Effector CD4-positive, alpha-beta T cell (primary cell): ENCODE measurements at places on chromosomes 7 and 10.

- DNase-seq: no peak
Measured at GRCh38 chr10:72204296-72204695, 11.5 kb upstream of the ANAPC16 start.

- no peak for DNase-seq
Measured at GRCh38 chr10:16941870-16942269, 124.6 kb upstream of the RSU1 start.

DNA sequence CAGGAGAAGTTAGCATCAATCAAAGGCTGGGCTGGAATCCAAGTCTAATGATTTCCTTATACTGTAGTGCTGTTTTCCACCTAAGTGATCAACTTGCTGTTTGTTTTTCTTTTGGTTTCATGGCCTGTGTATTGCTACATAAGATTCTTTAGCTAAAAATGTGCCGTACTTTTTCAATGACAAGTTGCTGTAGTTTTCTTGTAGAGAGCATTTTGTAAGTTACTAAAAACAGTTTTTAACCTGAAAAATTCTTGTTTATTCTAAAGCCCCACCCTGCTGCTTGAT lies 1.3 kb downstream of the HELLS start:
- no peak for DNase-seq

- DNase-seq: no peak
Measured at GRCh38 chr7:34740840-34741239, 82.8 kb downstream of the NPSR1 start.

DNA sequence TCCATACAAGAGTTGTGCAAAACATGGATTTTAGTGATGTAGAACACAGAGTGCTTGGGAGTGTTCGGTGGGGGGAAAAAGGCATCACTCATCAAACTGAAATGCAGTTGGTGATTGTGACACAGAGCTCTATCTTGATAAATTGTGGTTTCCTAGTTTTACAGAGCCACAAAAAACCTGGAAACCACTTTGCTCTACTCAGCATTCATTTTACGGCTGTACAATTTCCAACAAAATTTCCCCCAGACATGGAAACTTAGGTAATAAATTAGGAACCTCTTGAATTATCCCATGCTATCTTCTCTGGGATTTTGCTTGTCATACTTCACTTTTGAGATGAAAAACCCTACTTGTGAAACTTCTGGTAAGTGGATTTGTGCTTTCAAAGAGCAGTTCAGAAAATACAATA lies 614.9 kb upstream of the FZD8 start:
- no peak for DNase-seq

GRCh38 chr7:19957664-19958063 lies 184.2 kb upstream of the TMEM196 start:
- no peak for DNase-seq

GRCh38 chr7:2420216-2420933 lies 17.0 kb downstream of the CHST12 start:
- no peak for DNase-seq

- no peak for DNase-seq
Measured at GRCh38 chr7:50821457-50822008, 38.8 kb upstream of the GRB10 start.

- DNase-seq: no peak
Measured at GRCh38 chr10:77482072-77482471, 155.5 kb downstream of the KCNMA1 start.

DNA sequence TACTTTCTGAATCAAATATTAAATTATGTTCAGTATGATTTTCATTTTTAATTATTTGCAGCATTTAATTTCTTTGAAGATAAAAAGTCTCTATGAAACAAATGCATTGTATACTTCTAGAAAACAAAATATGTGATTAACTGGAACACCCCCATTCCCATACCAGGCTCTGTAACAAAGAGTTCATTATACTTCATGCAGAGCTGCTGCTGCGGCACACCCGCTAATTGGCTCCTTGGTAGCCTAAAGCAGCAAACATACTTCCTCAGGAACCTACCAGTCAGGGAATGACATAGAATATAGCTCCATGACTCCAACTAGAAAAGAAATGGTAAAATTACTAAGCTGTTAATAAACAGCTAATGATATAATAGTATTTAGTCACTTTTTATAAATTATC lies 19.3 kb downstream of the RAB11FIP2 start:
- no peak for DNase-seq

- no peak for DNase-seq
Measured at GRCh38 chr7:70376561-70377031, 755.3 kb upstream of the GALNT17 start.

- no peak for DNase-seq
Measured at GRCh38 chr7:90818341-90818740, 222.2 kb downstream of the CDK14 start.

- DNase-seq: no peak
Measured at GRCh38 chr10:80585812-80586211, 48.1 kb downstream of the SH2D4B start.

DNA sequence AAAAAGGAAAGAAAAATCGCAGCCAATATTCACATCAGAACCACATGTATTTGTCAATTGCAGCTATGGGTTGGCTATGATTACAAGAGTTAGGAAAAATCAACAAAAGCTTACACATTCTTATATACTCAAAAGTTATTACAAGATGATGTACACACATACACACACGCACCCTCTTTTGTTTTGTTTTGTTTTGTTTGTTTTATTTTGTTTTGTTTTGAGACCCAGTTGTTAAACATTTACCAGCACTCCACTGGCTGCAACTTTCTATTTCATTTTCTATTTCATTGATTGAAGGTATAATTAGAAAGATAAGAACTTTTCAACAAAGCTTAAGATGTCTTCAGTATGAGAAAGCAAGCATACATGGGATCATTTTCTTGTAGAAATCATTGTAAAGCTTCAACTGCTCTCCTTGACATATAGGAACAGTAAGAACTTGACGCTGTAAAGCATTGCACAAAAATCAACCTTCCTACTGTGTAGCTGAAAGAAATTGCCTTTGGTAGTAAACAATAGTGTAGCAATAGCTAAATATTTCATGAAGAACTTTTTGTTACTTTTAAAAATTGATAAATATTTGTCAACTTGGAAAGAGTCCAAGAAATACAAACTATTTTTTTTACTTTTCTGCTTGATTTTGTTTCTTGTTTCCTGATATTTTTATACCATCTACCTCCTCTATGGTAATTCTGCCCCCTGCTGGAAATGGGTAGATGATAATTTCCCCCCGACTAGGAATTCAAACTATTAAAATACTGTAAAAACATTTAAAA lies 205.9 kb downstream of the MBL2 start:
- no peak for DNase-seq

- no peak for DNase-seq
Measured at GRCh38 chr10:126140746-126141273, 244.4 kb downstream of the FANK1 start.

- DNase-seq: no peak
Measured at GRCh38 chr7:119935418-119936025, 337.5 kb upstream of the KCND2 start.

GRCh38 chr10:79400146-79401004 lies 45.0 kb downstream of the ZCCHC24 start:
- peak; percentile 27 for DNase-seq

DNA sequence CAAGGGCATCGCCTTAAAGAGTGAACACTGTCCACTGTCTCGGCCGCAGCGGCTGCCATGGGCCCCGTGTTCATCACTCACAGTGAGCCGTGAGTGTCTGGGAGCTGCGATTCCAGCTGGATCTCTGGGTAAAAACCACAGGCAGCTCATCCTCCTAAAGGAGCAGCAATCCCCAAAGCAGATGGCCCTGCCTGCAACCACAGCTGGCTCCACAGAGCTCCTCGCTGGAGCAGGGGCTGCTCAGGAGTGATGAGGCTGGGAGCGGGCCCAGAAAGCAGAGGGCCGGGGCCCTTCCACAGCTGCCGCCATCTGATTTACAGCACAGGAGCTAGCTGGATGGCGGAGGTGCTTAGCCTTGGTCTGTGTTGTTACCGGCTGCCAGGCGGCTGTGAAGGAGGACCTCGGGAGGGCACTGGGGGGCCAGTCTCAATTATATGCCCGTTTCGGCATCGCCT lies 6.6 kb upstream of the TMEM184A start:
- DNase-seq: no peak

- DNase-seq: no peak
Measured at GRCh38 chr7:108947526-108947925, 377.9 kb downstream of the DNAJB9 start.

DNA sequence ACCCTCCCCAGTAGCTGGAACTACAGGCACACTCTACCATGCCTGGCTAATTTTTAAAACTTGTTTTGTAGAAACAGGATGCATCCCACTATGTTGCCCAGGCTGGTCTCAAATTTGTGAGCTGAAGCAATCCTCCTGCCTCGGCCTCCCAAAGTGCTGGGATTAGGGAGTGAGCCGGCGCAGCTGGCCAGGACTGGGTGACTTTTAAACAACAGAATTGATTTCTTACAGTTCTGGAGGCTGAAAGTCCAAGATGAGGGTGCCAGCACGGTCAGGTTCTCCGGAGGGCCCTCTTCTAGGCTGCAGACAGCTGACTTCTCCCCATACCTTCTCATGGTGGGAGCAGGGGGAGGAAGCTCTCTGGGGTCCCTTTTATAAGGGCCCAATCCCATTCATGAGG lies 75.2 kb upstream of the CHST15 start:
- DNase-seq: no peak

DNA sequence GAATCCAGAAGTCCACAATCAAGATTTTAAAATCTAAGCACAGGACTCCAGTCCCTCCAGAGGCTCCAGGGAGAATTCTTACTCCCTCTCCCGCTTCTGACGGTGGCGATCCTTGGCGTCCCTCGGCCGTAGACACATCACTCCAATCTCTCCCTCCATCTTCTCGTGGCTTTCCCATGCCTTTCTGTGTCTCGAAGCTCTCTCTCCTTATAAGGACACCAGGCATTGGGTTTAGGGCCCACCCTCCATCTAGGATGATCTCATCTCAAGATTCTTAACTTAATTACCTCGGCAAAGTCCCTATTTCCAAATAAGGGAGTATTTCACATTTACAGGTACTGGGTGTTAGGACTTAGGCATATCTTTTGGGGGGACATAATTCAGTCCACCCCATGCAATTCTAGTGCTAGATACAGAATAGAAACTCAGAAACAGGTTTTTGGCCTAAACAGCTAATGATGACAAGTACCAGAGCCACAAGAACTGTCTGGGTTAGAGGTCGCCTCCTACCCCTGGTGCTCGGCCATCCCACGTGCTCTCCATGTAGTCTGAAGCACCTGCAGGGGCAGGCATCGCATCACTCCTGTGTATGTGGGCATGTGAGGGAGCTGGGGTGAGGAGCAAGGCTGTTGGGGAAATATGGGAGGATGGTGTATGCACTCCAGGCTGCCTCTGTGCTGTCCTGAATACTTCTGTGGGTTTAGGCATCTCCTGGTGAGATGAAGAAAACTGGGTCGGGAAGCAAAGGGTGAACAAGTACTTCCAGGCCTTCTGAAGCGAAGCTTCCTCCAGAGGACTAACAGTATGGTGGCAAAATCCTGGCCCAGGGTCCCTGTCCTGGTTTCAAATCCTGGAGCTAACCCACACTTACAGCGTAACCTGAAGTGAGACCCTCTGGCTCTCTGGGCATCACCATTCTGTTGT lies 298.3 kb upstream of the ZMIZ1 start:
- no peak for DNase-seq

DNA sequence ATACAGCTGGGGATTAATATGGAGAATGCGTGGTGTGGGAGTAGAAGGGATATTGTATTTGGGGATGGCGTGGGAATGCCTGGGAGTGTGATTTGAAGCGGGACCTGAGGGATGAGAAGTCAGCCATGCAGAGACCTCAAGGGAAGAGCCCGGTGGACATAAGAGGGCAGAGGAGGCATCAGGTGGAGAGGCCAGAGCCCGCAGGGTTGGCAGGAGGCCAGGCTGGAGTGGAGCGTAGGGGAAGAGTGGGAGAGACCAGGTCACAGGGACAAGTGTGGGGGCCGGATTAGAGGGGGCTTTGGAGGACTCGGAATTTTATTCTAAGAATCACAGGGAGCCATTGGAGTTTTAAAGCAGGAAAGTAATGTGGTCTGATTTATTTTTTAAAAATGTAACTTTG lies 2.0 kb downstream of the NDUFB2 start:
- DNase-seq: no peak

GRCh38 chr7:33232632-33233145 lies 103.3 kb downstream of the BBS9 start:
- DNase-seq: no peak

DNA sequence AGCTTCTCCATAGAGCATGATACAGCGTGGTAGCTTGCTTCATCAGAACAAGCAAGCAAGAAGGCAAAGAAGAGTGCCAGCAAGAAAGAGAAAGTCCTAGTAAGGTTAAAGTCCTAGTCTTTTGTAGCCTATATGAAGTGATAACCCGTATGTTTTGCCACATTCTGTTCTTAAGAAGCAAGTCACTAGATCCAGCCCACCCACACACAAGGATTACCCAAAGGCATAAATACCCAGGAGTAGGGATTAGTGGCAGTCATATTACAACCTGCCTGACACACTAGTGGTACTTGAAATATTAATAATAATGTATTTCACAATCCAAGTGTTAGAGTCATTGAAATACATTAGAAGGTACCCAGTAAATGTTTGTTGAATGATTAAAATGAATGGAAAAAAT lies 285.5 kb downstream of the HPSE2 start:
- no peak for DNase-seq

- no peak for DNase-seq
Measured at GRCh38 chr10:78000206-78000605, 29.1 kb downstream of the POLR3A start.

DNA sequence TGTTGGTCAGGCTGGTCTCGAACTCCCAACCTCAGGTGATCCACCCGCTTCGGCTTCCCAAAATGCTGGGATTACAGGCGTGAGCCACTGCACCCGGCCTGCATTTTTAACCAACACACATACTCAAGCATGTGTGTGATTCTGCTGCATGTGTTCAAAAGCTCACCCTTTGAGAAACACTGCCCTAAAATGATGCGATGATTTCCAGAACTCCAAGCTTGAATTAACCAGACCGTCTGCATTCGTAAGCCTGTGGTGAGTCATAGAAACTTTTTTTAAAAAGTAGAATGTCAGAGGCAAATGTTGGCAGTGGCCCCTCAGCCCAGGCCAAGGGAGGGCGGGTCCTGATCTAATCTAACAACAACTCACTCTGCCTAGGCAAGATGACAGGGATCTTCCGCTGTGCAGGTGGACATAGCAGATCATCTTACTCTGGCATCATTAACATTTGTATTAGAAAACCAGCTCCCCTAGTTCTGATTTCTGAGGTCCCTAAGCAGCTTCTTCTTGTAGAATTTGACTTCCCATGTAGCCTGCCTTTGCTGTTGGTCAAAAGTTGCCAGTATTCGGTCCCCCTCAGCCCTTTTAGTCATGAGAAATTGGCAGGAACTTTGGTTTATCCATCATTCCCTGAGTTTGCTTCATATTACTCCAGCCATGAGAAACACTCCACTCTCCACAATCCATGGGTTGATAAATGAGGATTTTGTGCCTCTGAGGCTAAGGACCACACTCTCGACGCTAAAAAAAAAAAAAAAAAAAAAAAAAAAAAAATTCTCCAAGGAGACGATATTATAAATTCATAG lies 190.4 kb downstream of the SKIDA1 start:
- DNase-seq: no peak
